GM12878 (cell line): ENCODE measurements at places on chromosomes 5 and 9.

DNA sequence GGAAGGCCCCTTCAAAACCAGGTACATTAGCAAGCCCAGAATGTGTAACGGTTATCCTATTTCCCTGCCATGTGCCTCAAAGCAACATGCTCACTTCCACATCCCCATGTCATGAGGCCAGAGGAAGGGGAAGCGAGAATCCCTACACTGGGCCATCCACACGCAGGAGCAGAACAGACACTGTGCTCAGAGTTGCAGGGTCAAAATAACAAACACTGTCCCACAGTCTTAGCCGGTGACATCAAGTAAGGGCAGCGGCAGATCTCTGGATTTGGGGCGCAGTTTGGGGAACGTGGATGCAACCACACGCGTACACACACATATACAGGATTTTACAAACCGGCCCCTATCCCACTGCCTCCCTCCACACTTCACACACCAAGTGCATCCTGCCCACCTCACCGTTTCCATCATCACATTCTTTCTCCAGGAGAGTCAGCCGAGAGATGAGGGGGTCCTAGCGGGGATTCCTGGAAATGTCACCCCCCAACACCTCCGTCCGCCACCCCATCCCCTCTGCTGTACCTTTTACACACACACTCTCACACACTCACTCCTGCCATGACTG lies 776 bp downstream of the APBA1 start:
- DNase-seq: no peak

GRCh38 chr5:108529381-108529780 lies 147.5 kb upstream of the FBXL17 start:
- DNase-seq: no peak

DNA sequence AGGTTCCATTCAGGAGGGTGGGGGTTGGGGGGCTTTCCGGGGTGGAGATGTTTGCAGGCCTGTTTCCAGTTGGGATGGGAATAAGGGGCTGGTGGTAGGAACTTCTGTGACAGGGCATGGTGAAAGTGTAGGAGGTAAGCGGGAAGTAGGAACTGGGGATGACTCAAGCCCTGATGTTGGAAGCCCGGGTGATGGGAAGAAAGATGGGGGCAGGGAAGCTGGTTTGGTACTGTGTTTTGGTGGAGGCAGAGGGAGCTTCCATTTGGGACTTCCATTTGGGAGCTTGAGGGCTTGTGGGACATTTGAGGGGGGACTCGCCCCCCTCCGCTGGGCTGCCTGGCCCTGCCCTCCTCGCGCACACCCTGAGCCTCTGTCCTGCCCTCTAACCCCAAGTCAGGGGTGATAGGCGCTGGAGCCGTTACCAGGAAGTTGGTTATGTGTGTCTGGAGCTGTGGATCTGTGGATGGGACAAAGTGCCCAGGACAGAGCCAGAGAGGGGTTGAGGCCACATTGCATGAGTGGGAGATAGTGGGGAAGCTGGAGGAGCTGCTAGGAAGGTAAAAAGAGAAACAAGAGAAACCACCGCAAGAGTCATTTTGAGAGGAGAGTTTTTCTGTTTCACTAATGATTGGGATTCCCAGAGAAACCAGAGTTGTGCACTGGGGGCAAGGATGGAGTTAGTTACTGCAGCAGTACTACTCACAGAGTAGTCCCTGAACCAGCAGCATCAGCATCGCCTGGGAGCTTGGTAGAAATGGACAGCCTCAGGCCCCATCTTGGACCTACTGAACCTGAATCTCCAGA lies 6.6 kb downstream of the RGS14 start:
- DNase-seq: peak; percentile 69

GRCh38 chr5:141685591-141685990 lies 3.6 kb upstream of the ARAP3 start:
- no peak for DNase-seq

DNA sequence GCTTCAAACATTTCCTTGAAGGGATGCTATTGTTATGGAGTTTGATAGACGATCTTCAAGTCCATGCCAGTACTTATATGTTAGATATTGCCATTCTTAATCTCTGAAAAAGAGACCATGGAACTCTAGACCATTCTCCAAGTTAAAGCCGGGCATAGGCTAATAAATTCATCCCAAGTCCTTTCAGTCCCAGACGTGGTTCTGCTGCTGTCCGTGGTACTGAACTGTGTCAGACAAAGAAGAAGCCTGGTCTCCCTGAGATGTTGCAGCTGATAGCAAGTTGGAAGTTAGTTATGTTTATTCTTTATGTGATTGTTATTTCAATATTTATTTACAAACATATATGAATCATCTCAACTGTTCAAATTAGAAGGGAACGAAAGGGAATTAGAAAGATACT lies 158.7 kb downstream of the NMUR2 start:
- no peak for DNase-seq

GRCh38 chr5:142411656-142412425 lies 87.0 kb upstream of the SPRY4 start:
- DNase-seq: no peak

GRCh38 chr5:178790371-178790770 lies 59.9 kb upstream of the ZNF354A start:
- no peak for DNase-seq

DNA sequence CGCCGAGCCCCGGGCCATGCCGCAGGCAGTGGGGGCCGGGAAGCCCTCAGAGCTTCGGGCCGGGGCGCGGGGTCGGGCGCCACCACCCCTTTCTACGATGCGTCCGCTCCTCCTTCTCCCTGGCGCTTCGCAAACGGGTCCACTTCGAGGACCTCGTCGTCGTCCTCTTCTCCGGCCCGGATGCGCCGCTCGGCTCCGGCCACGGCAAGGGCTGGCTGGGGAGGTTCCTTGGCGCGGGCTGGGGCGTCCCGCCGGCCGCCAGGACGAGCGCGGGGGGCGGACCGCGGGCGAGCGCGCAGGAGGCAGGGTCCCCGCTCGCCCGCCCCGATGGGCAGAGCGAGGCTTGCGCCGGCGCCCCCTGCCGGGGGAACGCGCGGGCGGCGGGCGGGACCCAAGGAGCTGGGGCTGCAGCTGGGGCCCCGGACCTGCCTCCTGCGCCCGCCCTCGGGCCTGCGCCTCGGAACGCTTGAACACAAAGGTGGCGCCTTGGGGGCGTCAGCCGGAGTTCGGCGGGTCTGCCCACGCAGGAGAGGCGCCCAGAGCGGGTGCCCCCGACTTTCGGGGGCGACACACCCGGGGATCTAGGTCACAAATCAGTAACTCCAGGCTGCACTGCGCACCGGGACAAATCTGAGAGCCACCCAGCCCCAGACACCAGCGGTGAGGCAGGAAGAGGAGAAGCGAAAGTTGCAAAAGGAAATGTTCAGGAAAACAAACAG lies at the start of gene ROR2:
TSS of gene ROR2 (minus strand) at position 283 of the 719 bp plus-strand sequence.
- no peak for DNase-seq

GRCh38 chr5:32020271-32020670 lies 153.8 kb downstream of the GOLPH3 start:
- DNase-seq: peak; percentile 42

DNA sequence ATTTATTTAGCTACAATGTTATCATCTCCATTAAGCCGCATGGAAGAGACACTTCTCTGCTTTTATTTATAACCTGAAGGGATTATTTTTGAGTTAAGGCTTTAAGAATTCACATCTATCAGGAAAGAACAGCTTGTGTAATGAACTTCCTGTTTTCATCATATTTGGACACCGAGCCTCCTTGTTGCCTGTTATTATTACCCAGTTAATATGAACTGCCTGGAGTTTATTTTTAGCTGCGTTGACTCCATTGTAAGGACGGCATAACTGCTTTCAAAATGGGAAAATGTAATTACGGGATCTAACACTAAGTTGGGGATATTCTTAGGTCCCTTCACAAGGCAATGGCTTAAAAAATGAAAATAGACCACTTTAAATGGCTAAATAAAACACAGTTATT lies 89.0 kb upstream of the NR4A3 start:
- no peak for DNase-seq

DNA sequence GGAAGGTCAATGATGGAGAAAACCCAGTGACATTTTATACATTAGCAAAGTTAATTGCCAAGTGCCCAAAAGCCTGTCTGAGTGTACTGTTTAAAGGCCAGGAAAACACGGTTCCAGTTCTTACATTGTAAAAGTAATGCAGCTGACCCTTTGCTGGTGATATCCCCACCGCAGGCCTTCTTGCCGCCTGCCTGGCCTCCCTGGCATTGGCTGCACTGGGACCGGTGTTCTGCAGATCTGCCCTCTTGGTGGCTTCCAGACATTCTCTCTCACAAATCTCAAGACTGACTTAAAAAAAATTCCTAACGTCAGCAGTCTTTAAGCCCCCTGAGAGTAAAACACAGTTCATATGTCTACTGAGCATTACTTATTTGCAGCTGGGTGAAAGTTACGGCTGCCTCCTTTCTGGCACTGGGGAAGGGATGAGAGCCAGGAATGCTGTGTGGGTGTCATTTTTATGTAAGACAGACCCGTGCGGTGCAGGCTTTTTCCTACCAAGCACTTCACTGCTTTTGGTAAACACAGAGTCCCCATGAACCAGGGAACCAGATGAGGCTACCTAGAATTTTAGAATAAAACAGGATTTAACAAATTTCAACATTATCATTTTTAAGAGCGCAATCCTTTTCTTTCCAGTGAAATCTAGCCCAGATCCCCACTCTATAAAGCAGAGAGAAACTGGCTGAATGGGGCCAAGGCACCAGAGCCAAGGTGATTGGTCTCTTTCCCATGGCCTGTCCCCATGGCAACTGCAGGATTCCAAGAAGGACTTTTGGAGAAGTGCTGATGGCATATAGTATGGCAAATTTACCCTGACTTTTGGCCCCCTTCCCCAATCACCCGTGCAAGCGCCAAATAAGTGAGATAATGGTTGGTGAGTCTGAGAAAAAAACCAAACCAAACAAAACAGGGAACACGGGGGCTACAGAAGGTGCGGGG lies 80.8 kb downstream of the LMNB1 start:
- DNase-seq: no peak

GRCh38 chr9:752201-752600 lies 89.3 kb upstream of the DMRT1 start:
- DNase-seq: no peak

GRCh38 chr5:162752612-162753011 lies 684.8 kb upstream of the CCNG1 start:
- no peak for DNase-seq

DNA sequence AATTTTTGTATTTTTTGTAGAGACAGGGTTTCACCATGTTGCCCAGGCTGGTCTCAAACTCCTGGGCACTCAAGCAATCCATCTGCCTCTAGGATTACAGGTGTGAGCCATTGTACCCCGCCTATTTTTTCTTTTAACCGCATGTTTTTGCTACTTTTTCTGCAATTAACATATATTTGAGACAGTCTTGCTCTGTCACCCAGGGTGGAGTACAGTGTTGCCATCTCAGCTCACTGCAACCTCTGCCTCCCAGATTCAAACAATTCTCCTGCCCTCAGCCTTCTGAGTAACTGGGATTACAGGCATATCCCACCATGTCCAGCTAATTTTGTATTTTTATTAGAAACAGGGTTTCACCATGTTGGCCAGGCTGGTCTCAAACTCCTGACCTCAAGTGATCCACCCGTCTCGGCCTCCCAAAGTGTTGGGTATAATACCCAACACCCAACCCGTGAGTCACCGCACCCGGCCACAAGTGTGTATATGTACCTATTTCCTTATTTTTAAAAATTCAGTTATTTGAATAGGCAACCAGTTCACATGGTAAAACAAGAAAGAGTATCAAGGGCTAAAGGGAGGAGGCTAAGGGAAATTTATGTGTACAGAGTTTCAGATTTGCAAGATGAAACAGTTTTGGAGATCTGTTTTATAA lies 13.3 kb downstream of the PHAX start:
- DNase-seq: no peak

DNA sequence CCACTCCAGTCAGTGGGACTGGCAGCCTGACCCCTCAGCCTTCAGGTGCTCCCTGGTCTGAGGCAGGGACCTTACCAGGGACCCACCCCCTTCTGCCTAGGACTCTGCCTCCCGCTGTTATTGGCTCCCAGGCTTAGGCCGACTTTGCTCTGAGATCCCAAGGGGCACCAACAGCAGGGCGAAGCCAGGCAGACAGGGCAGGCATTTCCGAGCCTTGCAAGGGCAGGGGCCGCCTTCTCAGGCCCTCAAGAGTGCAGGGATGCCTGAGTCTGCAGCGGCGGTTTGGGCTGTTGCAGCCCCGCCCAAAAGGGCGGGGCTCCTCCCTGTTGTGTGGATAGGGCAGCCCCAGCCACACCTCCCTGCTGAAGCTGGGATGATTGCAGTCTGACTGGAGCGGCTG lies 644.6 kb downstream of the PRR16 start:
- DNase-seq: no peak

DNA sequence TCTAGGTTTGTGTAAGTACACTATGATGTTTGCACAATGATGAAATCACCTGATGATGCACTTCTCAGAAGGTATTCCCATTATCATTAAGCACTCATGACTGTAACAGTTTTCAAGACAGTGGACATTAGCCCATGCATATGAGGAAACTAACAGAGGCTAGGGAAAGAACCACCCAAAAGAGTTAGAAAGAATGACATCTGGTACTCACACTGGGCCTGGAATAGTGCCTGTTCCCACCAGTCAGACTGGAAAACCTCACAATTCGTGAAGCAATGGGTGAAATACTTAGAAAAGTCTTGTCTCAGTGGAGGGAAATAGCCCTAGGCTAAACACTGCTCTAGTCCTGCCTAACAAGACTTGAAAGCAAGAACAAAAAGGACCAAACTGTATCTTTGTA lies 117.4 kb upstream of the GDNF start:
- DNase-seq: no peak

DNA sequence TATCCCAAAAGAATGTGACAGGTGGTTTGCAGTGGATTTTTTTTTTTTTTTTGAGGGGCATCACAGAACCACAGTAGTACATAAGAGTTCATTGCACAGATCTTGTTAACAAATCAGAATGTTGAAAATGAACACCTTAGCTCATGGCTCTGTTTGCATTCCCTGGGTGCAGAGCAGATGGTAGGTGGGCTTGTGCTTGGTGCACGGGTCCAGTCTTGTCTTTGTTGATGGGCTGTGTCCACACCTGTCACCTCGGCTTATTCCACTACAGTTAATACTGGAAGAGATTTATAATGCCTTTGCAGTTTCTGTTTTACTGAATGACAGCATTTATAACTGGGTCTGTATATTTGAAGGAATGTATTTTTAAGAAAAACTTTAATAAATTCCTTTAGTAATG lies 146.6 kb downstream of the KDM4C start:
- DNase-seq: no peak

- DNase-seq: no peak
Observed at GRCh38 chr9:91856419-91856818, 93.6 kb downstream of the ROR2 start.

DNA sequence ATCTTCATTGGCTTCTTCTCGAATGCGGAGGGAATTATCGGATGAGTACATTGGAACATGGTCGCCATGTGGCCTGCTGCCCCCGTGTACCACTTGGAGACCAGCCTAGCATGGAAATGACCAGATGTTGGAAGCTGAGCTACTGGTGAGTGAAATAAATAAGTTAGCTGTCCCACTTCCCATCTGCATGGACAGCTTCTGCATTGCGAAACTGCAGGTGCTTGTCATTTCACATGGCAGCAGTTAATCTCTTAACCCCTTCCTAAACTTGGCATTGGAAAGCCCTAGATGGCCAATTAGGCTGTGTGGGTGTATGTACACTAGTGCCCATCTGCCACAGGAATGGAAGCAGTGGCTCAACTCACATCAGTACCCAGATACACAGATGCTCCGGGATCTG lies 246.6 kb upstream of the IL12B start:
- DNase-seq: no peak

- DNase-seq: no peak
Observed at GRCh38 chr9:90844326-90844725, 42.7 kb downstream of the SYK start.

GRCh38 chr9:83583151-83584014 lies 39.6 kb upstream of the IDNK start:
- DNase-seq: no peak
